ENCODE measurements at places on chromosomes 3 and 15. TPM values are rescaled to one million over a fixed set of nuclear protein-coding genes. Genes with fewer than 3 reads are reported as not detected.

- peak; percentile 77 for DNase-seq
Observed at GRCh38 chr15:78209646-78210348, 24.6 kb downstream of the ACSBG1 start.

DNA sequence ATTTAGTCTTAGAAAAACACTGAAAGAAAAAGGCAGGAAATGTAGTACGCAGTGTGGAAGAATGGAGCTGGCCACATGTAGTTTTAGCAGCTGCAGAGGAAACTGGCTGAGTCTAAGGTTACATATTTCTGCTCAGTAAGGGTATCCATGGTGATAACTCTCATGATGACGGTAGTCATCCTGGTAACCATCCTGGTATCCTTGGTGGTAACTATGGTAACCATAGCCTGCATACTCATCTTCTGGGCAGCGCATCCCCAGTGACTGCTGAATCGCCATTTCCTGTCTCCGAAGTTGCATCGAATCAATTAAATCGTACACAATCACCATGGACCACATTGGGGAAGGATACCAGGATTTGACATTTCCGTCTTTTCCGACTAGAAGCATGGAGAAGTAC, 35.7 kb downstream of the CCDC80 start:
- DNase-seq, result no peak

GRCh38 chr3:136929977-136930670, 27.7 kb upstream of the IL20RB start:
- no peak for DNase-seq

DNA sequence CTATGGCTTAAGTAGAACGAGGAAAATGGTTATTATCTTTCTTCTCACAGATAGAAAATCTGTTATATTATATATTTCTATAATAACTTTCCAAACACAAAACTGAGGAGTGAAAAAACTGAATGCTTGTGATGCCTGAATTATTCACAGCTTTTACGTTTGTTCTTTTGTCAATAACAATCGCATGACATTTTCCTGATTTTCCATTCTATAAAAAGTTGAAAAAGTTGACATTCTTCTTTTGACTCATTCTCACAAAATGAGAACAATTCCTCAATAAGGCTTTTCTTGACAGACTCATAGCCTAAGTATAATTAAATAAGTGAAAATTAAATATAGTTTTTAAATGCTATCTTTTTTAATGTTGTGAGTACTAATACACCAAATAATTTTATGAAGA, 288.8 kb upstream of the TGFBR2 start:
- no peak for DNase-seq

DNA sequence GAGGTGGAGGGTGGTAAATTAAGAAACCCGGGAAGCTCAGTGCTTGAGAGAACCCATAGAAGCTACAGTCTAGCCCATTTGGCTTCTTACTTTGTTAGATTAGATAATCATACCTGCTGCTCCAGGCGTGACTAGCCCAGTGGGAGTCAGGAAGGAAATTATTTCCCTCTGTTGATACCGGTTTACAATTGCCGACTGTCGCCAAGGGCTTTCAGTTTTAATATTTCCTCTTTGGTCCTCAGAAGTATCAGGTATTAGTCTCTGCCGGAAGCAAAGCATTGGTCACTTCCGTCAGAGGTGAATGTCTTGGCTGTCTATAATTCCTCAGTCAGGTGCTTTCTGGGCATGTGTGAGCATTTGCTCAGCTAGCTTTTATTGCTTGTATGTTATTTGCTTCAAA, 75.2 kb downstream of the LPP start:
- DNase-seq, result no peak

DNA sequence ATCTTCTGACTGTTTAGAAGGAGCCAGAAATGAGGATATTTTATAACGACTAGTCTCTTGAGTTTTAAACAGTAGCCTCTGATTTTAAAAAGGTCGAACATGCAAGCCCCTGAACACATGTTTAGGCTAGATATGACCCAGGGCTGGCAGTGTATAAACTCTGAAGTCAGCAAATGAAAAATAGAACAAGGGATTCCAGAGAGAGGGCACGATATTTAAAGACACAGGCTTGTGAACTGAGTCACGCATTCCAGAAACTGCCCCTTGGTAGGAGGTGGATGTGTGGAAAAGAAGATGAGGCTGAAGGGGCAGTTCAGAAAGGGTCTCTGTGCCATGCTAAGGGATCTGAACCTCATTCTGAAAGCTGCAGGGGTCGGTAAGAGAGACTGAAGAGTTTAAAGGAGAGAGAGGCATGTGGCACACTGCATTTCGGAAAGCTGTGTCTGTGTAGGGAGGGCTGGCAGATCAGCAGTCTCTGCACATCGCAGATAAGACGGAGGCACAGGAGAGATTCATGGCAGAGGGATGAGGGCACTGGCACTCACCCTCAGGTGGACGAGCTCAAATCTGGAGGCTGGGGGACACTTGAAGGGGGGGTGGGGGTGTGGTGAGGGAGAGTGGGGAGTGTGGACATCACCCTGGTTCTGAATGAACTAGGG, 22.1 kb downstream of the ST8SIA2 start:
- no peak for DNase-seq

DNA sequence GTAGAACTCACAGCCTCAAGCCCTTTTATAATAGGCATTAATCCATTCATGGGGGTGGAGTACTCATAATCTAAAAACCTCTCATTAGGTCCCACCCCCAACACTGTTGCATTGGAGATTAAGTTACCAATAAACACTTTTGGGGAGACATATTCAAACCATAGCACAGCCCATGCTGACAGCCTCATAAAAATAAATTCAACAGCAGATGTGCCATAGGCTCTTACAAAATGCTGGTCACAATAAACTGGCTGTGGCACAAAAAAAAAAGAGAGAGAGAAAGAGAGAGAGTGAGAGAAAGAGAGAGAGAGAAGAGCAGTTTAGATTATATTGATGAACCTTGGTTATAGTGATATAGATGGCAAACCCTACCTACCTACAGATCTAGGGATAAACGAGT, 1000.9 kb downstream of the TUSC7 start:
- DNase-seq, result no peak

DNA sequence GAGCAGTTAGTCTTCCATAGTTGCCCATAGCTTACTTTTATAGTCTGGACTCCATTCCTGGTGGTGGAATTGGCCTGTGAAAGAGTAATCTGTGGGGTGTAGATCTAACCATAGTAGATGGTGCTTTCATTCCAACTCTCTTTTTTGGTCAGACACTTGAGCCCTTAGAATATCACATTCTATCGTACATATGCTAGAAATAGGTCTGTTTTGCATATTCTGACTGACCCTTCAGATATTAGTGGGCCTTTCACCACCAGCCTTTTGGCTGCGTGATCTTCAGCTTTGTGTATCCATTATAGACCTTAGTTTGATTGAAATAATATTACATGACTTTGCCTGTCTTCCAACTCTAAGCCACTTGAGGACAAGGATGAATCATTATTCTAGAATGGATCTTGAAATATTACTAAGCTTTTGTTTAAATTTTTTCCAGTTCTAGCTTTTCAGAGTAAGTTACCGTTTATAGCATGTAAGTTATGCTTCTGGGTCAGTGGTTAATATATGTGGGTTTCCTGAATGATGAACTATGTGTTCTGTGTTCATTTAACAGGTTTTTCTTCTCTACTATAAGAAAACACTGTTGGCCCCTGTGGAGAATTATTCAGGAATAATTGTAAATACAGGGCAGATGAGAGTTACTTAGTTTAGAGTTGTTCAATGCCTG, 8.7 kb downstream of the RAB7A start:
- no peak for DNase-seq

DNA sequence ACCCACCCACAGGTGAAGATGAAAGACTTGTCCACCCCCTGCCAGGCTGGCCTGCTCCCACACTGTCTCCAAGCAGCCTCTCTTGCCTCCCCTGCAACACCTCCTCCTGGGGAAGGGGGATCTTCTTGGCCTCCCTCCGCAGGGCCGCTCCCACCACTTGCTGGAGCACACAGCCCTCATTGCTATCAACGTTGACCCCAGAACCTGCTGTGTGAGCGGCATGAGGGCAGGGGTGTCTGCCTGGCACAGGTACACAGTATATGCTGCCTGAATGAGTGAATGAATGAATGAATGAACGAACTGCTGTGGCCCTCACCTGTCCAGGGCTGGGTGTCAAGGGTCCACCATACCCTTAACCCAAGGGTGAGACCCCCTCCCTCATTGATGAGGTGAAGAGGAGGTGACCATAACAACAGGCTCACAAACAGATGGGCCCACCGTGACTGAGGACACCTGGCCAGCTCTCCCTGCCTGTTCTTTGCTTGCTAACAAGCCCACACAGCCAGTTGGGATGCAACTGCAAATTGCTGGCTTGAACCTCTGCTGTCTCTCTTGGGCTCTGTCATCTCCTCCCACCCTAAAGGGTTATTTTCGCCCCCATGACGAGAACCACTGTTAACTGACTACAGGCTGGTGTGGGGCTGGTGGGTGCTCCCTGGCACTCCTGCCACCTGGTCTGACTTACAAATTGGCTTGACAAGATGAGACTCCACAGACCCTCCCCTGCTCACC, 22.5 kb downstream of the SLC41A3 start:
- DNase-seq, result no peak

- no peak for DNase-seq
Observed at GRCh38 chr3:124832782-124833709, 54.1 kb downstream of the ITGB5 start.

DNA sequence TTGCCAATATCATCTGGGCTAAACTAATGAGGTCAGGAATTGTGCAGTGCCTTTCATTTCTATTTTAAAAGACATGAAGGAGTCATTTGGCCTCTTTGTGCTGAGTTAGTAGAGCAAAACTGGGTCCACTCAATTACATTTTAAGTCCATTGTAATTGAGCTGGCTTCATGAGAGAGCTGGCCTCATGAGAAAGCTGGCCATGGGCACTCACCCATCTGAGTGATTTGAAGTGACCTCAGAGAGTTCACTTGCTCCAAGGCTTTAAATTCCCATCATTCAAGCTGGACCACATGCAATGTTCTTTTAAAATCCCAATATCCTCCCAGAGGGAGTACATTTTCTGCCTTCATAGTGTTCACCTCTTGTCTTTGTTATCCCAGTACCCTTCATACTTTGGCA, 335.9 kb upstream of the WNT5A start:
- DNase-seq, result no peak

GRCh38 chr3:117628823-117629291, 919.3 kb downstream of the TUSC7 start:
- no peak for DNase-seq

DNA sequence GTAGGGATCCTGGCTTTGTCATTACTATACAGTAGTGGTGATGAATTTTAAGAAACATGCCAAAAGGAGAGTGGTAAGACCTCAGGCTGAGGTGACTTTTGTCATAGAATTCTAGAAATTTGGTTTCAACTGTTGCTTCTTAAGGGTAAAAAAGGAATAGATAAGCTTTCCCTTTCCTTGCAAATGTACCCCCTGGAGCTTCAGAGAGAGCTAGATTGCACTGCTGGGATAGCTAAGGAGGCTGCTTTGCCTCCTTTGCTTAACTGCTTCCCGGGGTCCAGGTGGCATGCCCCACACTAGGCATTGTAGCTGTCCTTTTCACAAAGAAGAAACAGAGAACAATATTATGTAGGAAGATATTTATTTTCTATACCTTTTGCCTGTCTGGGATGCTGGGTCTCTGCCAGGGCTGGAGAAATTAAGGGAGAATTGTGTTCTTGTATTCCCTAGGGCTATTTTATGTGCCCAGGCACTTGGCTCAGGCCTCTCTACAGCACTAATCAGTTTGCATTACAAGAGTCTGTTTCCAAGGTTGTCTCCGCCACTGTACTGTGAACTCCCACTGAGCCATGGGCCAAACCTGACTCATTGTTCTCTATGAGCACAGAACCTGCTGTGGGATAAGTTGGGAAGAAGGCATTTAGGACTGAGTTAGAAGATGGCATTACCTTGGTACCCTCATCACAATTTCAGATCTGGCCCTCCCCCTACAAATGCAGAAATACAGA, 460.0 kb downstream of the PDCD6IP start:
- no peak for DNase-seq

- no peak for DNase-seq
Observed at GRCh38 chr15:84685304-84685703, 27.3 kb upstream of the NMB start.

DNA sequence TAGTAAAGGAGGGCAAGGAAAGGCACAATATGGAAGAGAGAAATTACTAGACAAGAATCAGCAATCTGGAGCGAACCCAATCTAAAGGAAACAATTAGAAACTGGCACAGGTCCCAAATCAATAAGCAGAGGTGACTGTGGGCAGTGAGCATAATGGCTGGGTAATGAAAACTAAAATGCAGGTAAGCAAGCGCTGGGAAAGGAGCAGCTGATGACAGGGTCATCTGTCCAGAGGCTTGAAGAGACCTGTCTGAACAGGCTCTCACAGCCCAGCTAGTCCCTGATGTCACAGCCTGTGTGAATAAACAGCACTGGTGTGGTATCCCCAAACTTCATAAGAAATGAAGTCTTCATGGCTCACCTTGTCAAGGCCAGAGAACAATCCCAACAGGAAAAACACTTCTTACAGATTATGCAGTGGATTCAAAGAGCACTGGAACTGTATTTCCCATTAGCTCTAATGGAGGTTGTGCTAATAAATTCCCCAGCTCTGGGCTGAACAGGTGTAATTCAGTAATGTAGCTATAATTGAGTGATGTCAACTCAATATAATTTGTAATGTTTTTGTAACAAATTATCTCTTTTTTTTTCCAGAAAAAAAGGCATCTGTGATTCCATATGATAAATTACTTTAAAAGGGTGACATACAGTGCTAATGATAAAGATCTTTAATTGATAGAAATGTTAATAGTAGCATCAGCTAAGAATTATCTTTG, 197.3 kb downstream of the FHIT start:
- DNase-seq, result peak; percentile 74

- no peak for DNase-seq
Observed at GRCh38 chr3:28576614-28577200, 228.1 kb upstream of the AZI2 start.

DNA sequence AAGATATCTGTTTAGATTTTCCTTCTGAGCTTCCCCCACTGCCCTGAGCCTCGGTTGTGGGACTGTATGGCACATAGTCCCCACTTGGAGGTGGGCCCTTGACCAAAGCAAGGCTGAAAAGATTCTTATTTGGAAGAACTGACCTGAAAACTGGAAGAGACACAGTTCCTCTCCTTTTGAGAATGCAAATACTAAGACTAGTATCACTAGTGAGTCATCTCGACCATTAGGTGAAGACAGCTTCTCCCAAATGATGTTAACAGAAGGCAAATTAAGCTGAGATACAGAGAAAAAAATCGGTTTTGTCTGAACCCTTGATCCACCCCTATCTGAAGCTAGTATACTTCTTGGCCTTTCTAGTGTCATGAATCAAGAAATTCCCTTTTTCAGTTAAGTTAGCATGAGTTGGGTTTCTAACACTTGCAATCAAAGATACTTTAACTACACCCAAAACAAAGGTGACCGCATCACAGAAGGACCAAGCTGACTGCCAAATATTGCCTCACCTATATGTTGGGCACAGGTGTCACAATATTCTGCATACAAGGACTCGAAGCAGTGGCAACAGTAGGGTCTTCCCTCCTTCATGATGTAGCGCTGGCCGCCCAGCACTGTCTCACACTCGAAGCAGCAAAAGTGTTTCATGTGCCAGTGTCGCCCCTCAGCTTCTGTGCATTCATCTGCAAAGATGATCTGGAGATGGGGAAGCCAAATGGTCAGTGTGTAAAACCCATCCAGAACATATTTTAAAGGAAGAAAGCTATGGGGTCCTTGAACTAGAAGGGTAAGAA, 72.4 kb downstream of the PRICKLE2 start:
- DNase-seq, result no peak

Gene SLC35G2
- total RNA-seq, result 2.7 TPM

Gene VGLL3
- 11.9 TPM for total RNA-seq

Gene SLC28A1
- not detected for total RNA-seq

Gene ITGA11
- 4.1 TPM for total RNA-seq

Gene CLRN1
- total RNA-seq, result not detected

Gene CKMT1A
- total RNA-seq, result 3.9 TPM

Gene GABRB3
- 10.9 TPM for total RNA-seq
